Cerebellum (tissue), 4 donors: ENCODE measurements at places on chromosomes 11 and 22. TPM values are rescaled to one million over a fixed set of nuclear protein-coding genes. Genes with fewer than 3 reads are reported as not detected.
A peak's percentile ranks its signal among the peaks of the same experiment; 100 is the strongest.

SGSM1 gene
- 8.6 TPM for total RNA-seq

LIF gene
- 0.09 TPM for total RNA-seq

GRCh38 chr11:46300270-46300669 is 22.8 kb downstream of the CREB3L1 start:
- no peak for DNase-seq

GRCh38 chr11:134815404-134815803 is 403.4 kb upstream of the B3GAT1 start:
- DNase-seq, result no peak

MIOX gene
- total RNA-seq, result not detected

GRCh38 chr22:25437414-25438160 is 126.9 kb upstream of the GRK3 start:
- no peak for DNase-seq

GRCh38 chr11:83583757-83584366 is 297.7 kb upstream of the CCDC90B start:
- no peak for DNase-seq

GRCh38 chr11:68146704-68147474 is 25.7 kb upstream of the CHKA start:
- DNase-seq, result peak; percentile 28

TTC28 gene
- total RNA-seq, result 53.2 TPM

CTSW gene
- total RNA-seq, result not detected

DNA sequence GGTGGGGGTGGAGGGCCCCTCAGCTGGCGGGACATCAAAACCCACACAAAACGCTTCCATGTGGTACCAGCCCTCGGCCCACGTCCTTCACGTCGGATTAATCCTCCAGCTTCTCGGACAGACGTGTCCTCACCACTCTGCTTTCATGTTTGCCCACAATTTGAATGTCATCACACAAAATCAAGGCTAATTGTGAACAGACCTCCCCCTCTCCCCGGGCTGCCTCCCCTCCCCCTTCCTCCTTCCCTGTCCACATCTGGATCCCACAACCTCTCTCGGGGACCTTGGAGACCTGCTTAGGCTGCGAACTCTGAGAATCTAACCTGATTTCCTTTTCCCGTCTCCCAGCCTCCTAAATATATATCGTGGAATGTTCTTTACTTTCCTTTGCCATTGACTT is 262.9 kb downstream of the MN1 start:
- DNase-seq, result no peak

DNA sequence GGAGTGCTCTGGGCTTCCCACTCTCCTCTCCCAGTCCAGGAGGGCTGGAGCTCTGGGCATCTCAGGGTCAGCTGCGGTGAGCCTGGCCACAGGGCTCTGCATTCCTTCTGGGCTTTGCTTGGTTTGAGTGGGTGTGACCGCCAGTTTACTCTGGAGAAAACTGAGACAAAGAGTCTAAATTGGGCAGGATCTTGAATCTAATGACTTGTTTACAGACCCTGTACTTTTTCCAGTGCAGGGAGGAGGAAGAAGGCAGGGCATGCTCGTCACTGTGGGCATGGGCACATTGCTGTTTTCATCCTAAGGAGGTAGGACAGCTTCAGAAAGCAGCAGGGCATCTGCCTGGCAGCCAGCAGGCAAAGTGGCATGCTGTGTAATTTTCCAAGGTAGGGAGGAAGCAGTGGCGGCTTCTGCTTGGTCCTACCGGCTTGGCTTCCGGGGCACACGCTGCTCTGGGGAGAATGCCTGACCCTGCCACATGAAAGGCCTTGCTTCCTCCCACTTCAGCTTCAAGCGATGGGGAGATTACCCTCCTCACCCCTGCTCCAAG is 22.9 kb downstream of the FLI1 start:
- no peak for DNase-seq

DNA sequence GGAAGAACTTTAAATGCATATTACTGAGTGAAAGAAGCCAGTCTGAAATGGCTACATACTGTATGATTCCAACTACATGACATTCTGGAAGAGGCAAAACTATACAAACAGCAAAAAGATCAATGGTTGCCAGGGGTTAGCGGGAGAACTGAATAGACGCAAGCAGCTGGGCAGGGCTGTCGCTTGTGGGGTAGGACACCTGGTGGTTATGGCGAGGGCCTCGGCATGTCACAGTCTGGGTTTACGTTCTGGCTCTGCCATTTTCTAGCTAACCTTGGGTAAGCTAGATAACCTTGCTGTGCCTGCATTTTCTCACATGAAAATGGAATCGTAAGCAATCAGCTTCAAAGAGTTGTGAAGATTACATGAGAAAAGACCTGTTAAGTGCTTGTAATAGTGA is 55.2 kb upstream of the SYT13 start:
- no peak for DNase-seq

SLC22A25 gene
- total RNA-seq, result not detected

GRCh38 chr22:24129263-24129651 is 52.0 kb upstream of the SUSD2 start:
- DNase-seq, result no peak

- no peak for DNase-seq
These were observed 106.9 kb upstream of the NAV2 start for GRCh38 chr11:19605520-19606371.

SULT4A1 gene
- total RNA-seq, result 29.7 TPM

GRCh38 chr22:20526628-20527355 is 19.4 kb downstream of the MED15 start:
- DNase-seq, result no peak

- no peak for DNase-seq
These were observed 24.0 kb downstream of the SLCO2B1 start for GRCh38 chr11:75174781-75175370.

ARFGAP2 gene
- total RNA-seq, result 93.0 TPM

HORMAD2 gene
- 0.27 TPM for total RNA-seq

- peak; percentile 84 for DNase-seq
These were observed 16.1 kb downstream of the ARHGAP1 start for GRCh38 chr11:46684367-46684766.

DNA sequence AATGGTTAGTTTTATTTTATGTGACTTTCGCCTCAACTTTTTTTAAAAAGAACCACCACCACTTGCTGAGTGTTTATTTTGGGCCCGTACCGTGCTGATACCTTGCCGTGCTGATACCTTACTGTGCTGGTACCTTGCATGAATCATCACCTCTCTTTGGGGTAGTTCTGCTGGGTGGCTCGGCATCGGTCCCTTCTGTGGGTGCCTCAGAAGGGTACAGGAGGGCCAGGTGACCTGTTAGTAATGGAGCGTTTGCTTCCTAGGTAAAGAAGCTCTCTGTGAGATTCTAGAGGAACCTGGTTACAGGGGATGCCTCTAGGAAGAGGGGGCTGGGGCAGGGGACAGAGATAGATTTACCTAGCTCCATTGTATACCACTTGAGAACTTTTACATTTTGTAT is 17.1 kb downstream of the TOM1 start:
- DNase-seq, result no peak

- no peak for DNase-seq
These were observed 791 bp downstream of the GDPD4 start for GRCh38 chr11:77300695-77301094.

DNA sequence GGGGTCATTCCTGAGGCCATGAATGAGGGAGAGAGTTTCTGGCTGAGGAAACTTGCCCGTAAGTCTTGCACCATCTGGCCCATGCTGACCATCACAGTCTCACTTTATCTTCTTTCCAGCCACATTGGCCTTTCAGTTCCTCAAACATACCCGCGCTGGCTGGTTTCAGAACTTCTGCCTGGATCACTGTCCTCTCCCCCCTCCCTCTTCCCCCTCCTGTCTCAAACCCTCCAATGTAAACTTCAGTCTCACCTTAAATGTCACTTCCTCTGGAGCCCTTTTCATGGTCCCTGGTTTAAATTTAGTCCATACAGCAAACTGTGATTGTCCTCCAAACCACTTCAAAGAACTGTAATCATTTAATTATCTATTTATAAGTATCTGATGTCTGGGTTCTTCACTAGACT is 3.7 kb upstream of the TMEM109 start:
- DNase-seq, result no peak

GRCh38 chr22:20569059-20570058 is 61.9 kb downstream of the MED15 start:
- no peak for DNase-seq

- DNase-seq, result no peak
These were observed 236.5 kb downstream of the NTM start for GRCh38 chr11:131606811-131607335.

- DNase-seq, result no peak
These were observed 16.8 kb upstream of the TSPAN18 start for GRCh38 chr11:44709966-44710365.

DNA sequence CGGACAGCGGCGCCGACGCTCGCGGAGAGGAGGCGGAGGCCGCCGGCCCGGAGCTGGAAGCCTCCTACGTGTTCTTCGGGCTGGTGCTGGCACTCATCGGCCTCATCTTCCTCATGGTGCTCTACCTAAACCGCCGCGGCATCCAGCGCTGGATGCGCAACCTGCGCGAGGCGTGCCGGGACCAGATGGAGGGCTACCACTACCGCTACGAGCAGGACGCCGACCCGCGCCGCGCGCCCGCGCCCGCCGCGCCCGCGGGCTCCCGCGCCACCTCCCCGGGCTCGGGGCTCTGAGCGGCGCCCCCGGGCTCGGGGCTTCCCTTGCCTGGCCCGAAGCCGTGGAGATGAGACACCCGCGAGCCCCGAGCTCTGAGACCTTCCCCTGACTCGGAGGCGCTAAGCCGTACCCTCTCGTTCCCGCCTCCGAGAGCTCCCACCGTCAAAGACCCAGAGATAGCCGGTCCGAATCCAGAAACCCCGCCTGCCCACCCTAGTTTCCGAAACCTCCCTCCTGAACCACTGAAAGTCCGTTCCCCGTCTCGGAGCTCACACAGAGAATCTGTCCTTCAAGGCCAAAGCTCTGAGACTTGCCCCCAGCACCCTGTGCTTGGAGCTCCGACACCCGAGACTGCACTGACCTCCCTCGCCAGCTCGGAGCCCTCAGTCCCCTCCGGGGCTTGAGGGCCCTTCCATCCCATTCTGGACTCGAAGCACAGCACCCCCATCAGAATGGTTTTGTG is 1.5 kb downstream of the TPBGL start:
- no peak for DNase-seq

PDE3B gene
- total RNA-seq, result 29.4 TPM

GRCh38 chr11:26583550-26583949 is 11.5 kb upstream of the MUC15 start:
- no peak for DNase-seq

DNA sequence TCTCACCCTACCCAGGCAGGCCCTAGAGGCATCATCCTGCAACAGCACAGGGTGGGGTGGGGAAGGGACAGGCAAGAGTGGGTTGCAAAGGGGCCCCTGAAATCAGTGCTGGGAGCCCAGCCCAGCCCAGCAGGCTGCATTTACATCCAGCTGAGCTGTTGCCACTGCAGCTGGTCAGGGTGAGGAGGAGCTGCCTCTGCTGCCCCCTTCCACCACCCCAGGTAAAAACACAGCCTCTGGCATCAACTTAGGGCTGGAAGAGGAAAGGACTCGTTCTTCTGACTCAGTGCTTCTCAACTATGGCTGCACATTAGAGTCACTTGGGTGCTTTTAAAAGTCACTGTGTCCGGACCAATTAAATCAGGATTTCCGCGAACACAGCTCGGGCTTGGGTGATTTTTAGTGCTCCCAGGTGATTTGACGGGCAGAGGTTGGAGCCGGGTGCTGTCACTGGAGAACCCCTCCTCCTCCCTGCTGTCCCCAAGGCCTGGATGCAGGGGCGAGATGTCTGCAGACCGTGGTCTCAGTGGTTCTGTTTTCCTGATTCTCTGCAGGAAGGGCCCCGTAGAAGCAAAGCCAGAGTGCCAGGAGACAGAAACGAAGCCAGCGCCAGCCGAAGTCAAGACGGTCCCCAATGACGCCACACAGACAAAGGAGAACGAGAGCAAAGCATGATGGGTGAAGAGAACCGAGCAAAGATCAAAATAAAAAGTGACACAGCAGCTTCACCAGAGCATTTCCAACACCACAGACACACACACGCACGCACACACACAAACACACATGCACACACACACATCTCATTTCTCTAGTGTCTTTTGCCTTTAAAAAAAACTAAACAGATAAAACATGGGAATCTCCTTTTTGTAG is 39.4 kb upstream of the TTC12 start:
- DNase-seq, result no peak

GRCh38 chr11:79021601-79022000 is 419.2 kb downstream of the TENM4 start:
- DNase-seq, result no peak

DUSP8 gene
- 6.7 TPM for total RNA-seq

SLC6A5 gene
- 10.9 TPM for total RNA-seq

DNA sequence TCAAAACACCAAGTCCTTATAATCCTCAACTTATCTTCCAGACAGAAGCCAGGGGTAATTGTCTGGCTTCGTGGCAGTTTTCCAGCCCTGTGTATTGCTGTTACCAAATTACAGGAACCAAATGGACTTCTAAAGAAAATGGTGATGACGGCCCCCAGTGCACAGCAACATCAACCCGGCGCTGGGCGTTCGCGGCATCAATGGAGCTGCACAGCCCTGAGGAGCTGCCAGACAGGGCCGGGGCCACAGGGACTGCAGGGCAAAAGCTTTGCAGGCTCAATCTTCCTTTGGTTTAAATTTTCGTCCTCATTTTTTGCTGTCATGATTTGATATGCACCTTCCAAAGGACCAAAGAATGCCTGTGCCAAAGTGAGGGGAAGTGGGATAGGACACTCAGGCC is 292.5 kb downstream of the BRD1 start:
- DNase-seq, result no peak

GRCh38 chr11:69512136-69512535 is 30.7 kb downstream of the LINC01488 start:
- no peak for DNase-seq

- no peak for DNase-seq
These were observed 72.5 kb upstream of the C11orf87 start for GRCh38 chr11:109349276-109350080.

ANO9 gene
- not detected for total RNA-seq

MS4A12 gene
- total RNA-seq, result not detected

PAMR1 gene
- 2.4 TPM for total RNA-seq

- DNase-seq, result no peak
These were observed 302.6 kb upstream of the DDI1 start for GRCh38 chr11:103733889-103734288.

OR10D3 gene
- total RNA-seq, result not detected

ARHGAP8 gene
- total RNA-seq, result 0.82 TPM

- no peak for DNase-seq
These were observed at the start of gene TRPM5 for GRCh38 chr11:2443881-2444820. Gene TRPM5 (minus strand): TSS chr11:2444514. CDS start chr11:2423036, 21,478 bp downstream.

DNA sequence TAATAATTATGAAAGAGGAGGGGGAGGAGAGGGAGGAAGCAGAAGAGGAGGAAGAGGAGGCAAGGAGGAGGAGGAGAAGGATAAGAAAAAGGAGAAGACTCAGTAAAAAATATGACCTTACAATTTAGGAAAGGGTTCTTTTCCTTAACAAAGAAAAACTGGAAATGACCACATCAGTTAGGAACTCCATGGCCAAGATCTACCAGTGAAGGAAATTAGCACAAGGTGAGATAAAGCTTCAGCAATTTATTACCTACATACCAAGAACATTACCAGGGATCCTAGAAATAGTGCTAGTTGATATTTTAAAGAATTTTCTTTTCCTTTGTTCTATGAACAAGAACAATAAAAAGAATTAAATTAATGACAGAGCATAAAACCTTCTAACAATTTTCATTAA is 172.7 kb downstream of the LRRC4C start:
- DNase-seq, result no peak

CDC42EP1 gene
- total RNA-seq, result 2.6 TPM
